Activated CD4-positive, CD25-positive, alpha-beta regulatory T cell (primary cell): ENCODE measurements at places on chromosomes 12 and 14.
A peak's percentile ranks its signal among the peaks of the same experiment; 100 is the strongest.

- DNase-seq, result no peak
Measured at GRCh38 chr12:103627189-103627855, 40.2 kb downstream of the STAB2 start.

DNA sequence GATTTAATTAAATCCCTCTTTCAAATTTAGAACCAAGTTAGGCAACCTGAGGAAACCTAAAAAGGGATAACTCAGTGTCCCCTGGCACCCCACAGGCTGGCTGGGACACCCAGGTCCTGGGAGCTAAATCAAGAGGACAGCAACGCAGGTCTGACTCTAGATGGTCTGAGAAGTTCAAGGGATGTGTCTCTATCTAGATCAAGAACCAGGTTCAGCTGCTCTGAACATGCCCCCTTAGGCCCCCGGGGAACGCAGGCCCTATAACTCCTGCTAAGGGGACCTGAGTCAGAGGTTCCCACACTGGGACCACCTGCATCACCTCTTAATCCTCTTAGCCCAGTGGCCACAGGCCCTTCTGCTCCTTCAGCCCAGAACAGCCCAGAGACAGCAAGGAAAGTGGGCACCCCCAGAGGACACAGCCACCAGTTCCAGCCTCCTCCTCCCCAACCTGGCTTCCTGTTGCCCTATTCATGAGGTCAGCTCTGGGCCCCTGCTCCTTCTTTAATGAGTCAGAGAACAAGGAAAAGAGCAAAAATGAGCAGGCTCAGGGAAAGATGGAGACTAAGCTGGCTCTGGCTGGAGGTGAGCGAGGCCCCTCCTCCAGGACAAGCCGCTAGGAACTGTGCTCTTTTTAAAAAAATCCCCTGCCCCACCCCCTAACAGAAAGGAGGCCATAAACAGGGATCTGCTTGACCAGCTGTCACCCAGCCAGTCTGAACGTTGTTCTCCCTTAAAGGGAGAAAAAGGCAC is 10.8 kb downstream of the PITPNM2 start:
- no peak for DNase-seq

GRCh38 chr12:91381309-91381804 is 198.7 kb upstream of the DCN start:
- DNase-seq, result no peak

DNA sequence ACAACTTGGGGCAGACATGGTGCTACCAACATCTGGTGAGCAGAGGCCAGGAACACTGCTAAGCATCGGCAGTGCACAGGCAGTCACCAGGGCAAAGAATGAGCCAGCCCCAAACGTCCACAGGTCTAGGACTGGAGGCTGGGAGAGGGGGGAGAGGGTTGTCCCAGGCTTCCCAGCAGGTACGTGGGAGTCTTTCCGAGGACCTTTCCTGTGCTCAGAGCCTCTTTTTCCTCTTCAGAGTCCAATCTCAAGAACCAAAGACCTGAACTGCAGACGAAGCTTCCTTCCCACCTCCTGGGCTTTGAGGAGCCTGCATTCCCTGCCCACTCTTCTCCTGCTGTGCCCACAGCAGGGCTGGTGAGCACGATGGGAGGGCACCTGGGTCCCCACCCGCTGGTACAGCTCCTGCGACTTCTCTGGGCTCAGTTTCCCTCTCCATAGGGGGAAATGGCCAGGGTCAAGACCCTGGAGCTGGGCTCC is 48.7 kb downstream of the DLK1 start:
- DNase-seq, result no peak

DNA sequence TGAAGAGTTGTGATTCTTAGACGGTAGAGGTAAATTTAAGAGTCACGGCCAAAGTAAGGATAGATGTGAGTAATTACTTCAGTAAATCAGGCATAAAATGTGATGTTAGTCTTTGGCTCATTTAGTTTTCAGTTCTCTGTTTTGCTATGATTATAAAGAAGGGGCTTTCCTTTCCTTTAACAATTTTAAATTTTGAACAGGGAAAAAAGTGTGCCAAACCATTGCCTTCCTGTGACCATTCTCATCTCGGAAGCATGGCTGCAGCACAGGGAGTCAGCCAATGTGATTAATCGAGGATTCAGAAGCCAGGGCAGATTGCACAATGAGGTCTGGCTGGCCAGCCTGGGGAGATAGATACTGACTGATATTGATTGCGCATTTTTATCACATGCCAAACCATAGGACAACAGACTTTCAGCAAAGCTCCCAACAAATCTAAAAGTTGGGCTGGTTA is 480.2 kb upstream of the PRICKLE1 start:
- DNase-seq, result no peak

- DNase-seq, result no peak
Measured at GRCh38 chr12:81668475-81668874, 90.7 kb downstream of the PPFIA2 start.

DNA sequence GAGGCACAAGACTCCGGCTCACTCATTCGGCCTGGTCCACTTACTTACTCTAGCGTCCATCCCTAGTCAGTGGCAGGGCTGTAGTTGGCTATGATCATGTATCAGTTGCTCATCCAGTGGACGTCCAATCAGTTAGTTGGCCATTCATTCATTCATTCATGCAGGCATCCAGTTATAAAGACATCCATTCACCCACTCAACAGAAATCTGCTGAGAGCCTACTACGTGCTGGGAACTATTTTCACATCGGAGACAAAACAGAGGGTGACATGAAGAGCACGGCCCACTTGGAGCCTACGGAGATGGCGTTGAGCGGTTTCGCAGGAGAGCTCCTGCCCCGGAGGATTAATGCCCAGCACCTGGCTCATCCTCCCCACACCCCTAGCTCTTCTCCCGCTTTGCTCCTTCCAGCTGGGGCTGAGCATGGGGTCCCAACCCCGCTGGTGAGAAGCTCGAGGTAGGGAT is 49.7 kb downstream of the SNAPC1 start:
- no peak for DNase-seq

- no peak for DNase-seq
Measured at GRCh38 chr14:65403231-65403630, 9.3 kb upstream of the FUT8 start.

DNA sequence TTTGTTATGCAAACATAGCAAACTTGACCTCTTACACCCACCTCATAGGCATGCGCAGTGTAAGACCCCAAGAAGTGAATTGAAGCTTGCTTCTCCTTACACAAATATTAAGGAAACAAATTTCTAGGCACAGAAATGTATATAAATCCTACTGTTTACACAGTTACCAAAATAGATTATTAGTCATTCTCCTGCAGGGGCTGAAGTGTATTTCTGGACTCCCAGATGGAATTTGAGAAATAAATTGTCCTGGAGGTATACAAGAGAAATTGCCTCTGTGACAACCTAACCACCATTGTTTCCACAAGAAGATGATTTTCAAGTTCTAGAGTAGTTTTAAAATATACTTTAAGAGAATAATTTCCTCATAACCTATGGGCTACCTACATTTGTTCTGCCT is 656.0 kb upstream of the MDGA2 start:
- no peak for DNase-seq

DNA sequence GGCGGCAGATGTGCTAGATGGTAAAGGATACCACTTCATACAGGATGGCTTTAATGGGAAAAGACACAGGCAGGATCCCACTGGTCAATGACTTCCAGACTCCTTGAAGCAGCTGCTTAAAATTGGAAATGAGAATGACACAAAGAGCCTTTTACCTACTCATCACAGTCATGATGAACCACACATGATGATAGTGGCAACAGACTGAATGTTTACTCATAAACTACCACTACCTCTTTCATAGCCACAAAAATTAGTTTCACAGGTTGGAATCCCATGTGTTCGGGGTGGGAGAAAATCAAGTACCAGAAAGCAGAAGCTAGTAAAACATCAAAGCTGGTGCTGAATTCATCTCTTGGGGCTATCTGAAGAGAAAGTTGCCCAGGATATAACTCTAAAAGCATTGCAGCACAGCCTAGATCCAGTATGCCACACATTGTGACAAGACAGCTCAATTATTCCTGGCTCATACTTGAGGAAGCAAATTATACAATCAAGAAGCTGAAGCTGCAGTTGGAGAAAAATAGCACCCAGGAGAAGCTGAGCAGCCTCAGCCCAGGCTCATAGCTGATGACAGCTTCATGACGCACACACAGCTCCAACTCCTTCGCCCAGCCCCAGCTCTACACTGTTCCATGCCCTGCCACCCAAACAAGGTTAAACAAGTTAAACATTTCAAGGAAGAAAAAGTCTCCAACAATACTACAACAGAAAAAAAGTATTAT is 29.0 kb upstream of the C12orf50 start:
- DNase-seq, result no peak

- DNase-seq, result no peak
Measured at GRCh38 chr12:39365364-39366001, 77.4 kb downstream of the KIF21A start.

- no peak for DNase-seq
Measured at GRCh38 chr14:70454731-70455130, 2.8 kb downstream of the ADAM21 start.

DNA sequence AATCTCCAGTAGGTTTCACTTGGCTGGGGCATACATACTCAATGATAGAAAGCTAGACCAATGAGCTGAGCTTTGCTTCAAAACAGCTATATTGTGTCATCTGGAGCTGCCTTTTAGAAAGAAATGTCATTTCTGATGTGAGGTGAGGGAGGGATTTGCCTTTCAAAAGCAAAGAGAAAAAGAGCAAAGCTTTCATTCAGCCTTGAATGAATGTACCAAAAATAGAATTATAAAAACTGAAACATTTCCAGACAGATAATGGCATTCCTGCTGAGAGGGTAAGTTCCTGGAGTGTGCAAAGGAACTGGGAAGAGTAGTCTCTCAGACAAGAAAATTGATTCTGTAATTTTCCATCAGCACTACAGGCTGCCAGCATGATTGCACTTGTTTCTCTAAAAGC is 710.0 kb downstream of the LRFN5 start:
- DNase-seq, result no peak

DNA sequence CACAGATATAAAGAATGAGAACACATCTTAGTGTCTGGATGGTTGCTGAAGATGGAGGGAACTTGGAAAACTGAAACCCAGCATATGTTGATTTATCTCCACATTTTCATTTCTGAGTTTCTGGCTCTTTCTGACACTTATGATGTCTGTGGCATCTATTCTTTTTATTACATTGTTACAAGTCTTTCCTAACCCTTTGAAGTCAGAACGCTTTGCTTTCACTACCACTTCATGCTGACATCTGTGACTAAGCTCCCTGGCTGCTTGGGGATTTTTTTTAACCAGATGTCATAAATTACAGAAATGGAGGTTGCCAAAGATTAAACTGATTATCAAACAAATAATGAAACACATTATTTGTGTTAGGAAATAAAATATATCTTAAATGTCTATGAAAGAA is 188.7 kb downstream of the KITLG start:
- DNase-seq, result no peak

GRCh38 chr14:61244009-61244408 is 37.1 kb downstream of the TMEM30B start:
- DNase-seq, result no peak

DNA sequence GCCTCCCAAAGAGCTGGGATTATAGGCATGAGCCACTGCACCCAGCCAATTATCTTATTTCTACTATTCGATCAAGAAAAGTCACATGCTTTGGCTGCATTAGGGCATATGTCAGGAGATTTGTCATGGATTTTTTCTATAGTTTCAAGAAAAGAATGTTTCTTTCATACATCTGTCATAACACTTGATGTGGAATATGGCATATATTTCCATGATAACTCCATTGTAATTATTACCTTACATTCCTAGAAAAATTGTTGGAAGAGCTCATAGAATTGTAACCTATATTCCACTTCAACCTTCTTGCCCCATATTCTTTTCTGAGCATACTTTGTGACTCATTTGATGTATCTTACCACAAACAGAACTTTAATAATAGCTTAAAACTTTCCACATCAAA is 740.9 kb upstream of the FLRT2 start:
- DNase-seq, result no peak

DNA sequence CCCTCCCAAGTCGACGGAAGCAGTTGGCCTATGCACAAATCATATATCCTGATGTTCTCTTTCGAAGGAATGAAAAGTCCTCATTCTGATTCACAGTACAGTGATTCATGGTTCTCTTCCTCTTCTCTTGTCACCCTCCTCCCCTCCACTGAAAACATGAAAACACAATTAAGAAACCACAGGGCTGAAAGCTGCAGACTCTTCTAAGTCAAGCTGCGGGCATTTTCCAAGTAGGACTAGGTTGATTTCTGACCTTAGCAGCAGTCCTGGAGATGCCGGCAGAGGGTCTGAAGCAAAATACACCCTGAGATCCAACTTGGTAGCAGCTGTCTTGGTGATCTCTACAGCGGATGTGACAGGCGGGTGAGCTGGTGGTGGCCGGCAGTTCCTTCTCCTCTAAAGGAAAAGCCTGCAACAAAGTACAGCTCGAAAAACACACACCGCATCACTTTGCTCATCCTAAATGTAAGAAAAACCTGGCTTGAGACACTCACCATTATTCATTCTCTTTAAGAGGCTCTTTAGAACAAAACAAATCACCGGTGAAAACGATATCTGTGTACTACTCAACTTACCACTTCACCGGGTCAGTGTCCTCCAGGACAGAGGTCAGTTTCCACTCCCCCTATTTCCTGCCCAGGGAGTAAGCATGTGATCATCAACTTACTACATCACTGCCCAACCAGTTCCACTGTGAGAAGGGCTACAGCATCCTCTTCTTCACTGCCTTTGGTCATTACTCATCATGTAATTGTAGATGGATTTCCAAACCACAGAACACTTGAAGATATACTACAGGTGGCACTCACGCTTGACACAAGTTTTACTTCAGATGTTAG is 6.0 kb downstream of the TMCC3 start:
- DNase-seq, result no peak

GRCh38 chr12:130818635-130819576 is 20.1 kb downstream of the STX2 start:
- DNase-seq, result peak; percentile 72

GRCh38 chr12:55978393-55978792 is 4.5 kb downstream of the RAB5B start:
- no peak for DNase-seq
